Urothelium cell line (cell line): ENCODE measurements at places on chromosomes 1 and 21.

GRCh38 chr1:25793585-25794170, 6.3 kb upstream of the SELENON start:
- DNase-seq = no peak

DNA sequence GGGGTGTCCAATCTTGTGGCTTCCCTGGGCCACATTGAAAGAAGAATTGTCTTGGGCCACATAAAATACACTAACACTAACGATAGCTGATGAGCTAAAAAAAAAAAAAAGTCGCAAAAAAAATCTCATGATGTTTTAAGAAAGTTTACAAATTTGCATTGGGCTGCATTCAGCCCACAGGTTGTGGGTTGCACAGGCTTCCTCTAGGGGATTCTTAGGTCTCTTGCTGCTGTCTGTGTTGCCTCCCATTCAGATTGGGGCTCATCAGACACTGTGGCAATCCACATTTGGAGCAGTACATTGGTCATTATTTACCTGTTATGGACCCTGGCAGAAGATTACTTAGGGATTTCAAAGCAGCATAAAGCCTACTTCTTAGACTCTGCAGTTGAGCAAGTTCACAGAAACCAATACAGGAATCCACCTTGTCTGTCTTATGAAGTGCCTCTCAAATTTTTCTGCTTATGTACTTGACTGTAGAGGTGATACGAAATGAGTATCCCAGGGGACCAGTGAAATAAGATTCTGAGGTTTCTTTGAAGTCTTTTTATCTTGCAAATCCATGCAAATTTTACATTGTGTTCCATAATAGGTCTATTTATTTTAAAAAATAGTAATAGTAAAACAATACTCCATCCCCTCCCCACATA, 205.5 kb downstream of the RPS6KC1 start:
- DNase-seq = no peak

DNA sequence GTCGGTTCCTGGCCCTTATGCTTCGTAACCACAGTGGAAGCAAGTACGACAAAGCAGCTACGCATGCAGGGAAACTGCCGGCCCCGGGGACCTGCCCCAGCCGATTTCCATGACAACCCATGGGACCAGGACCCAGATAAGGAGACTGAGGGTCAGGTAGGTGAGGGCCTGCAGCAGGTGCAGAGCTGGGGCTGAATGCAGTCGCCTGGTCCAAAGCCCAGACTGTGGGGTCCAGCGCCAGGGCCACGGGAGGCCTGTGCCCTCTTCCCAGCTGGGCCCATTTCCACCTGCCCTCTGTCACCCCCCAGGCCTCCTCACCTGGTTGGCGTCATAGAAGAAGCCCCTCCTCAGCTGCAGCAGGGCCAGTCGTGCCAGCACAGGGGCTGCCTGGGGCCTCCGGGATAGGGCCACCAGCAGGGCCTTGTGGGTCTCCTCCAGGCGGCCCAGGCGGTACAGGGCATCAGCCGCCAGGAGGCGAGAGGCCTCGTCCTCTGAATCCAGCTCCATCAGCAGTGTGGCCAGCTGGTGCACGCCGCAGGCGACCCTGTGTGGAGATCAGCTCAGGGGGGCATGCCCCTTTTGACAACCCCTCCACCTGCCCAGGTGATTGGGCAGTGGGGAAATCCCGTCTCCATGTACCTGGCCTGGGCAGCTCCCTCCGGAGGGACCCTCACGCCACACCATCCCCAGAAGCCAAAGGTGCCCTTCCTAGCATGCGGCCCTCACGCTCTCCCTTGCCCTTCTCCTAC, 14.2 kb downstream of the TTC34 start:
- no peak for DNase-seq

- no peak for DNase-seq
Observed at GRCh38 chr21:34128124-34128523, 54.7 kb downstream of the MRPS6 start.

DNA sequence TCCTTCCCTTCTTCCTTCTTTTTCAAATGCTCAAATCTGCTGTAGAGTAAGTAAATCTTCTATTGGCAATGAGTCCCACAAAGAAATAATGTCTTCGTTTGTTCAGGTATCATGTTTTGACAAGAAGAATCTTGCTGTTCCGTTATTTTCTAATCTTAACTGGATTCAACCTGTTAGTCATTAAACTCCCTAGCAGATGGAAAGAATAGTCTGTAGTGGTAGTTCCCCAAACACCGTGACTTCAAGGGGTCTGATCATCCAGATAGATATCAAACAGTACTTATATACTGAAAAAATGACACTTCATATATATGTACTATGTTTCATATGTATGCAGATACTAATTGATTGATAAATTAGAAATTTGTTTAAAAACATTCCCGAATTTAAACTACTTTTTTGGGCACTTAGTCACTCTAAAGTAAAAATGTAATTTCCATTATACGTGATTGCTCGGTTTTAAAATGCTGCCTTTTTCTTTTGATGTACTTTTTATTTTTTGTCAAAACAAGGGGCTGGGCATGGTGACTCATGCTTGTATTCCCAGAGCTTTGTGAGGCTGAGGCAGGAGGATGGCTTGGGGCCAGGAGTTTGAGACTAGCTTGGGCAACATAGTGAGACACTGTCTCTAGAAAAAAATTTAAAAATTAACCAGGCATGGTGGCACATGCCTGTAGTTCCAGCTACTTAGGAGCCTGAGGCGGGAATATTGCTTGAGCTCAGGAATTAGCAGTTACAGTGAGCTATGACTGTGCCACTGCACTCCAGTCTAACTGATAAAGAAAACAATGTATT, 335.7 kb upstream of the SNX7 start:
- no peak for DNase-seq

DNA sequence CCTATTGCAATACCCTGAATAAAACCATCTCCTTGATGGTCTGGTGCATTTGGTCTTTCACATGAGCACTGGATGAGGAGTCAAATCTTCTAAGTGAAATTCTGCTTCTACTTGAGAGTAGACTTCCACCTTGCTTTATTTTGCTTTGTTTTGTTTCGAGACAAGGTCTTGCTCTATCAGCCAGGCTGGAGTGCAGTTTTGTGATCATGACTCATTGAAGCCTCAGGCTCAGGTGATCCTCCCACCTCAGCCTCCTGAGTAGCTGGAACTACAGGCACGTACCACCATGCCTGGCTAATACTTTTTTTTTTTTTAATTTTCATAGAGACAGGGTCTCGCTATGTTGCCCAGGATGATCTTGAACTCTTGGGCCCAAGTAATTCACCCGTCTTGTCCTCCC, 65.8 kb upstream of the F3 start:
- no peak for DNase-seq

DNA sequence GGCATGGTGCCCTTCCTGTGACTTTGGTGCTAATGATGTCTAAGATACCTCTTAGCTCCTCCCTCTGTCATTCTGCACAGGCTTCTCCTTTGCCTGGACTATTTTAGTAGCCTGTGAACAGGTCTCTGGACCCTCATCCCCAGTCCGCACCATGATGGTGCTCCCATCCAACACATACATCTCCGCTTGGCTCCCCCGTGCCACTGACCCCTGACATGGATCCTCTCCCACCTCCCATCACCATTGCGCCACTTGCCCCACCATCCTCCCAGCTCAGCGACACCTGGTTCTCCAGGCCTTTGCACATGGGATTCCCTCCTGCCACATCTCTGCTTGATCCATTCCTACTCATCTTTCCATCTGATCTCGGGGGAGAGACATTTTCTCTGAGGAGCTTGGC, 33.9 kb downstream of the RUNX3 start:
- no peak for DNase-seq

DNA sequence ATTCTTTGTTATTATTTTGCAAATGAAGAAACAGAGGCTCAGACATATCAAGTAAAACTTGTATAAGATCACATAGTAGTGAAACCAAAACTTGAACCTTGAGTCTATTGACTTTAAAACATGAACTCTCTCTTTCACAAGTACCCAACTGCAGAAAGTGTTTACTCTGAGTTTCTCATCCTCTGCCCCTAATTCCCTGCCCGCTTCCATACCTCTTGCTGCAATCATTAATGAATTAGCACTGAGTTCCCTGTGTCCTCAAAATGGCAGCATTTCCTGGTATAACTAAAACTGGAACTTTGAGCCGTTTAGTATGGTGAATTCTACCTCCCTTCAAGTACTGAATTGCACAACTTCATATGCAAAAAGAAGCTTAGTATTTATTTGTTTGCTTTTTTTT, 147.7 kb upstream of the DNAH14 start:
- DNase-seq = no peak

DNA sequence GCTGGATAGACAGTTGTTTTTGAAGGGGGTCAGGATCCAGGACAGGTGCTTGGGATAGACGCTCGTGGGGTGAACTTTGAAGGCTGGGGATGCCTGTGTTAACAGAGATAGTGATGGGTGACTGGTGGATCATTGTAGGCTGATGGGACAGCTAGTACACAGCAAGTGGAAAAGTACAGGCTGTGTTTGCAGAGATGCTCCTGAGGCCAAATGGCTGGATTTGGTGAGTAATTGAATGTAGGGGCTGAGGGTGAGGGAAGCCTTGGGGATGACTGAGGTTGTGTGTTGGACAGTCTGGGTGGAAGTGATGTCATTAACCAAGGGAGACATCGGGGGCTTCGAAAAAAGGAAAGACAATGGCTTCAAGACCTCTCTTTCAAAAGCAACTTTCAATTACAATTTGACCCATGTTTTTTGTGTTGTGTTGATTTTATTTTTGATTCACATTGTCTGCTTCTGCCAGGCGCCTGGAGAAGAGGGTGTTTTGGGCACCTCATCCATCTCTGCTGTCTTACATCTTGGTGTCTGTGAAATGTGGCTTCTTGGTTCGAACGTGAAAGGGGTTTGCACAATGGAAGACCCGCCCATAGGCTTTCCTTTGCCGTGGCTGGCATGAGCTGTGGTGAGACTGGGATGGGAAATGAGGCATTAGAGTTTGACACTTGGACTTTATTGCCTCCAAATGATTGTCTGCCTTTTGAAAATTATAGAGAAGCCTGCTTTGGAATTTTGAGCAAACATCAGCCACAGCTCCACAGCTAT, 147.5 kb downstream of the FOXD2 start:
- DNase-seq = no peak

- DNase-seq = peak; percentile 68
Observed at GRCh38 chr1:9892563-9893528, 17.2 kb downstream of the CTNNBIP1 start.

GRCh38 chr1:71081697-71082080, 854 bp upstream of the ZRANB2 start:
- DNase-seq = peak; percentile 4

- peak; percentile 36 for DNase-seq
Observed at GRCh38 chr1:241531195-241532161, 700 bp upstream of the KMO start.

DNA sequence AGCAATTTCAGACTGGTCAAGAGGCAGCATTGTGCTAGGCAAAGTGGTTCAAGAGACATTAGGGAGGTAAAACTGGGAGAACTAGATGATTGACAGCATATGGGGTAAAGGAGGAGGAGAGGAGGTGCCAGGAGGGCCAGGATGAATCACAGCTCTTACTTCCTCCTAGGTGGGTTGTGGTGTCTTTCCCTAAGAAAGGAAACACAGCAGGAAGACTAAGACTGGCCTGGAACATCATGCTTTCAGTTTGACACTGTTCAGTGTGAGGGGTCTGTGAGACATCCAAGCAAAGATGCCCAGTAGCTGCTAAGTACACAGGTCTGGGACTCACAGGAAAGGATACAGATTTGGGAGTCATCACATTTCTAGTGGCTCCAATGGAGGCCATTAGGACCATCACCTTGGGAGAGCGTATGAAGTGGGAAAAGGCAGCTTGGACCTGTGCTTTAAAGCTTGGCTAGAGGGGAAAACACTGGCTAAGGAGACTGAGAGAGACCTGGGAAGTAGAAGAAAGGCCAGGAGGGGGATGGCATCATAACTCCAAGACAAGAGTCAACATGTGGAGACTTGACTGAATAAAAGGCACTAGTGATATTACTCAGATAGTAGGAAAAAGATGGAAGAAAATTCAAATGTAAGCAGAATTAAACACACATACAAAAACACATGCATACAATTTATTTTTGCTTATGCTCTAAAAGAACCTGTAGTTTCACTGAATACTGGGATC, 17.3 kb downstream of the CD58 start:
- DNase-seq = no peak

- DNase-seq = no peak
Observed at GRCh38 chr1:44524655-44525500, 119.8 kb downstream of the RNF220 start.

DNA sequence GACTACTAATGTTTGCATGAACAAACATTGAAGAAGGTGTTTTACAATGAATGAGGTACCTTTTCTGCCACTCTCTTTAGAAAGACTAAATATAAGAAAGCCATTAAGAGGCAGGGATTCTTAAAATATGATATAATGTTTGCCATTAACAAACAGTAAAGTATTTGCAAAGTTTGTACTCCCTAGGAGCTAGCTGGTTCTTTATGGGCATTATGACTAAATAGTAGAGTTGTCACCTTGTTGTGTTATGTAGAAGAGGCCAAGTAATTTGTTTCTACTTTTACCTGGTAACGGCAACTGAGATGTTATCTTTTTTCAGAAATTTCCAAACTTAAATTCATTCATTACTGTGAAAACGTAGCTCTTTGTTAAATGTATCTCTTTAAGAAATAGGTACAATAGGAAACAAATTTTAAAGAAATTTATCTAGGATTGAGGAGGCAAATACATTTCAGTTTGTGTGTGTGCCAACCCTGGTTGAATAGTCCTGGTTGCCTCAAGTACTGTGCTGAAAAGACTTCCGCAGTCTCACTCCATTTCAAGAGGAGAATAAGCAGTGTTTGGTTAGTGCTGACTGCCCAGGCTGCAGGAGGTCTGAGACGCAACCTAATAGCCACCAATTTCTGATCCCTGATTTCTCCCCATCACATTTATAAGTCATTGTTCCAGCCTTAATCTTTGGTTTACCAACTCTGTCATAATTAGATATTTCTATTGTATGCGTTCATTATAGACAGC, 52.1 kb downstream of the WDR3 start:
- DNase-seq = no peak

DNA sequence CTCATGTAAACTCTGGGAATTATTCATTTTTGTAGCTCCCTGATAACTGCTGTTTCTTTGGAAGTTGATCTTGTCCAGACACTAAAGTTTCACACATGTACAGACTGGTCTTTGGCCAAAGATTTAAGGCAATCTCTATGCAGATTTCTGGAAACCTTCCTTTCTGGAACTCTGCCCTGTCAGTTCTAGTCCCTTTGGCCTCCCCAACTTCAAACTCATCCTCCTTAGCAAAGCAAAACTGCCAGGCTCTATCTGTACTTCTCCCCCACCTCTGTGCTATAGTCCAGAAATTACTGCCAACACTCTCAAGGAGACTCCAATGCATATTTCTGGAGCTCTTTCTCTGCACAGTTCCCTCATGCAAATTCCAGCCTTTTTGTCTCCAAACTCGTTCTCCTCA, 36.5 kb downstream of the C1orf198 start:
- no peak for DNase-seq

- DNase-seq = no peak
Observed at GRCh38 chr1:206706298-206706791, 21.6 kb downstream of the MAPKAPK2 start.

GRCh38 chr1:91226741-91227140, 177.9 kb downstream of the HFM1 start:
- DNase-seq = no peak

DNA sequence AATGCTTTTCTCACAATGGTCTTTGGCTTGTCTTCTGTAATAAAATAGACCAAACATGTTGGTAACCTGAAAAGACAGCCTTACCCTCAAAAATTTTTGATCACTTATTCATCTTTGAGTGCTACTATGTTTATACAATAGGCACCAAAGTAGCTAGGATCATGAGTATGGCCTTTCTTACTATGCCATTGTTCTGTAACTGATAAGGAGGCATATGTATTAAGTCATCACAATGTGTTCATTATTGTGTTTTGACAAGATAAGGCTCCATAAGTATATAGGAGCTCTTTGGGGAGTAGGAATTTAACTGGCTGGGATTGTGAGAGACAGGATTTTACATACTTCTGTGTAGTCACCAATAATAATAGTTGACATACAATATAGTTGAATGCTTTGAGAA, 675 bp downstream of the TMCO2 start:
- DNase-seq = no peak
